ENCODE measurements at places on chromosomes 1 and 21. TPM values are rescaled to one million over a fixed set of nuclear protein-coding genes. Genes with fewer than 3 reads are reported as not detected.

GRCh38 chr1:210233495-210234328 is 1.1 kb downstream of the SERTAD4 start:
- peak; percentile 72 for DNase-seq

- DNase-seq: peak; percentile 35
Observed at GRCh38 chr1:150268340-150268704, 494 bp downstream of the APH1A start.

GRCh38 chr1:158943059-158943458 is 11.7 kb downstream of the PYHIN1 start:
- DNase-seq: no peak

The NLRP3 gene
- 5.8 TPM for total RNA-seq

The VWA1 gene
- 14.4 TPM for total RNA-seq

DNA sequence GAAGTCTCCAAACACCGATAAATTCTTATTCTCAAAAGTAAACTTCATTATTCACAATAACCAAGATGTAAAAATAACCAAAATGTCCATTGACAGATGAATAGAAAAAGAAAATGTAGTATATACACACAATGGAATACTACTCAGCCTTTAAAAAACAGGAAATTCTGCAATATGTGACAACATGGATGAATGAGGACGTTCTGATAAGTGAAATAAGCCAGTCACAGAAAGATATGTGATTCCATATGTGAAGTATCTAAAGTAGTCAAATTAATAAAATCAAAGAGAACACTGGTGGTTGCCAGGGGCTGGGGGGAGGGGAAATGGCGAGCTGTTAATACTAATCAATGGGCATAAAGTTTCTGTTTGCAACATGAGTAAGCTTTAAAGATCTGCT is 36.0 kb downstream of the LRRC8C start:
- DNase-seq: no peak

- DNase-seq: no peak
Observed at GRCh38 chr1:45883658-45884057, 80.2 kb downstream of the MAST2 start.

The GBP6 gene
- not detected for total RNA-seq

- no peak for DNase-seq
Observed at GRCh38 chr1:98098473-98098872, 177.6 kb upstream of the DPYD start.

The CD5L gene
- total RNA-seq: 0.77 TPM

GRCh38 chr1:108570128-108570527 is 10.2 kb downstream of the EEIG2 start:
- no peak for DNase-seq

DNA sequence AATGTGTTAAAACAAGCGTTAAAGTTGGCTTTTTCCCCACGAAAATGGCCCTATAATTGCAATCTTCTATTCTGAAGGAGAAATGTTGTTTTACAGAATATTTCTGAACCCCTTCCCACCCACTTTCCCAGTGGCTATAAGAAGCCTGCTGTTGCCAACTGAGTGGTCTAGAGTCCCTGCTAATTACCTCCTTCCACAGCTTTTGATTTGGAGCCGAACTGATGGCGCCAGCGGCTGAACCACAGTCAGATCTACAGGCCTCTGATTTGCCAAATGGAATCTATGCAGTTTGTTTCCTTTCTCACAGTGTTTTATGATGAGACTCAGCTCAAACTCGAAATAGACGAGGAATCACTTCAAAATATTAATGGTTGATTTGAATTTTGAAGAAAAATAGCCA is 76.0 kb upstream of the C1orf105 start:
- DNase-seq: no peak

- no peak for DNase-seq
Observed at GRCh38 chr21:35777081-35777480, 283.2 kb downstream of the SETD4 start.

- DNase-seq: peak; percentile 23
Observed at GRCh38 chr1:53639996-53640700, 98.8 kb downstream of the GLIS1 start.

- DNase-seq: no peak
Observed at GRCh38 chr1:64337475-64337874, 132.5 kb upstream of the CACHD1 start.

- no peak for DNase-seq
Observed at GRCh38 chr1:115217150-115218033, 120.7 kb downstream of the NGF start.

- no peak for DNase-seq
Observed at GRCh38 chr1:248824301-248824700, 1.4 kb downstream of the SH3BP5L start.

DNA sequence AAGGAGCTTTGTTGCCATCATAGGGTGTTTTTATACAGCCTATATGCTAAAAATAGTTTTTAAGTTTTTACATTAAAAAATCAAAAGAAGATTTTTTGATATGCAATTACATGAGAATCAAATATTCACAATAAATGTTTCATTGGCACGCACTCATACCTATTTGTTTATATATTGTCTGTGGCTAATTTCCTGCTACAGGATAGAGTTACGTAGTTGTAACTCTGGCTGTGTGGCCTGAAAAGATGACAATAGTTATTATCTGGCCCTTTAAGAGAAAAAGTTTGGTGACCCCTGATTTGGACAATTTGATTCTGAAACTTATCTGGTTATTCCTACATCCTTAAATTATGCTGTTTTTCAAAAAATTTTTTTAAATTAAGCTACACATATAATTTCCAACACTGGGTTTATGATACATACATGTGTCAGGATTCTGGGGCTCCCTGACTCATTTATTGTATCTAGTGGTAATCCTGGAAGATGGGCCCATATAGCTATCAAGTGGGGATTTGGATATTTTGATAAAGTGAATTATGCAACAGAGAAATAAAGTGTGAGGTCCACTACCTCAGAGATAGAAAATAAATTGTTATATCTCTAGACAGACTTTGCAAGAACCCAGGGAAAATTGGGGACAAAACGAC is 370.2 kb upstream of the LYPLAL1 start:
- no peak for DNase-seq

The SAMD11 gene
- 1.4 TPM for total RNA-seq

GRCh38 chr1:8096105-8097011 is 70.2 kb upstream of the ERRFI1 start:
- DNase-seq: no peak

- no peak for DNase-seq
Observed at GRCh38 chr21:41289431-41289830, 27.2 kb upstream of the FAM3B start.

GRCh38 chr21:39648879-39649278 is 36.1 kb downstream of the B3GALT5 start:
- no peak for DNase-seq

DNA sequence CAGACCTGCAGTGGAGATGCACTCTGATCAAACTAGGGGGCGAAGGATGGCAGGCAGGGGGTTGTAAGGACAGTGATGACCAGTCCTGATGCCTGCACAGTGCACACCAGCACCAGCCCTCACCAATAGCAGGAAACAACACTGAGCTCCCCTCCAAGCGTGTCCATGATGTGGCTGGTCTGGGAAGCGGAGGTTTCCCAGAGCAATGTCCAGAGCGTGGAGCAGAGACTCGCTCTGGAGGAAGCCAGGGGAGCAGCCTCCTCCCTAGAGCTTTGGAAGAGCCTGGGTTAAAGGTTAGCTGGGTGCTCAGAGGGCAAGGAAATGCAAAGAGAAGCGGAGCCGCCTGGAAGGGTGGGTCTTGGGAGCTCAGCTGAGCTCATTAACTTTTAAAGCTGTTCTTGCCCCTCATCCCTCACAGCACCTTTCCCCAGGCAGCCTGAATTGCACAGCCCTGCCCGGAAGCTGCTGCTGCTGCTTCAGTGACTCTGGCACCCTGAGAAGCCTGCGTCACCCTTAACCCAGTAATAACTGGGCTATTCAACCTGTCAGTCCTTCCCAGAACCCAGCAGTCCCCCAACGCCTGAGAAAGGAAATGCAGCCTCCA is 162.2 kb upstream of the RAB4A start:
- DNase-seq: no peak

The IFI44 gene
- total RNA-seq: 6.9 TPM

The PIGP gene
- total RNA-seq: 39.1 TPM

DNA sequence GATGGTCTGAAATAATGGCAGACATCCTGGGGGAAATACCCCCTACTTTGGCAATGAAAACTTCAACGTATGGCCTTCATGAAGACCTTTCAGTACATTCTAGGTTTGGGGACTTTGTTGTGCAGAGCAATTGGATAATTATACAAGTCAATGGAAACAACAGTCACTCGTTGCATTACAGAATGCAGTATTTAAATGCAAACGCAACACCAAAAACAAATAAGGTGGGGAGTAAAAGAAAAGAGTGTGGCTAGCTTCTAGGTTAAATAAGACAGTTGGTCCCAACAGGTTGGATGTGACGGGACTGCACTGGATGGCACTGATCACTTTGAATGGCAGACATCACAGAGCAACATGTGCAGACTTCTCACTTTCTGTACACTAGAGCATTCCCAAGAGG is 358.3 kb upstream of the GREM2 start:
- DNase-seq: no peak

- no peak for DNase-seq
Observed at GRCh38 chr1:40393173-40393572, 19.6 kb downstream of the SMAP2 start.

DNA sequence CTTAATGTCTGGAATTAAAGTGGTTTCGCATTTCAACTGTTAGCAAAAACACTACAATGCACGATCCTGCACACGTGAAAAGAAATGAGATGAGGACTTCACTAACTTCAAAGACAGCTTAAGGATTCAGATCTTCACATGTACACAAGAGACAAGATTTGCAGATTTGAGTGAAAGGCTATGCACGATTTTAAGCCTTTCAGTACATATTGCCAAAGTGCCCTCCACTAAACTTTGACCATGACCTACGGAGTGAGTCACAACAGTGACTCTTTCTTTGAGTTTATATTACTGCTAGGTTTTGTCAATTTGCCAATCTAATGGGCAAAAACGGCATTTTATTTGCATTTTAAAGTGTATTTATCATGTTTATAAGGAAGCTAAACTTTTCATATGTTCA is 41.2 kb upstream of the CR1L start:
- DNase-seq: no peak

- no peak for DNase-seq
Observed at GRCh38 chr1:185014941-185015340, 30.4 kb upstream of the RNF2 start.

DNA sequence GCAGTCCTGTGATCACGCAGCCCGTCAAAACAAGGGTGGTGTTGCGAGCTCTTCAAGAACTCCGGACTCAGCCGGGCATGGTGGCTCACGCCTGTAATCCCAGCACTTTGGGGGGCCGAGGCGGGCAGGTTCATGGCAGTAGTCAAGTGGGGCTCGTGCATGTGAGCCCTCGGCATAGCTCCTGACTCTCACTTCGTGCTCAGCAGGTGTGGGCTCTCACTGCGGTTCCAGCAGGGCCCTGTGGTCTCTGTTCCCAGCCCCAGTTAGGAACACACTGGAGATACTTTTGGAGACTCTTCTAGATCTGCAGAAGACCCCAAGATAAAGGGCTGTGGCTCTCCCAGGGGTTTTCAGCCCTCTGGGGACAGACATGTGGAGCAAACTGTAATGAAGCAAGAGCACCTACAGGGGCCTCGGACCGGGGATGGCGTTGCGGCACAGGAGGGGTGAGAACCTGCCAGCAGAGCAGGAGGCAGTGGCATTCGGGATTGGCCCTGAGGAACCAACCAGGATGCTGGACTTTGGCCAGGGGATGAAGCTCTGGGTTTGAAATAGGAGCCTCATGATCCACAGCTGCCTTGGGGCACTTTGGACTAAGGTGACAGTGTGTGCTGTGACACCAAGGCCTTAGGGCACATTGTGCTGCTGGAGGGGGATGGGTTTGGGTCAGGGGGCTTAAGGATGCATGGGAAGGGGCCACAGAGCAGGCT is 443.2 kb downstream of the CAMTA1 start:
- no peak for DNase-seq

The TMEM269 gene
- total RNA-seq: not detected

DNA sequence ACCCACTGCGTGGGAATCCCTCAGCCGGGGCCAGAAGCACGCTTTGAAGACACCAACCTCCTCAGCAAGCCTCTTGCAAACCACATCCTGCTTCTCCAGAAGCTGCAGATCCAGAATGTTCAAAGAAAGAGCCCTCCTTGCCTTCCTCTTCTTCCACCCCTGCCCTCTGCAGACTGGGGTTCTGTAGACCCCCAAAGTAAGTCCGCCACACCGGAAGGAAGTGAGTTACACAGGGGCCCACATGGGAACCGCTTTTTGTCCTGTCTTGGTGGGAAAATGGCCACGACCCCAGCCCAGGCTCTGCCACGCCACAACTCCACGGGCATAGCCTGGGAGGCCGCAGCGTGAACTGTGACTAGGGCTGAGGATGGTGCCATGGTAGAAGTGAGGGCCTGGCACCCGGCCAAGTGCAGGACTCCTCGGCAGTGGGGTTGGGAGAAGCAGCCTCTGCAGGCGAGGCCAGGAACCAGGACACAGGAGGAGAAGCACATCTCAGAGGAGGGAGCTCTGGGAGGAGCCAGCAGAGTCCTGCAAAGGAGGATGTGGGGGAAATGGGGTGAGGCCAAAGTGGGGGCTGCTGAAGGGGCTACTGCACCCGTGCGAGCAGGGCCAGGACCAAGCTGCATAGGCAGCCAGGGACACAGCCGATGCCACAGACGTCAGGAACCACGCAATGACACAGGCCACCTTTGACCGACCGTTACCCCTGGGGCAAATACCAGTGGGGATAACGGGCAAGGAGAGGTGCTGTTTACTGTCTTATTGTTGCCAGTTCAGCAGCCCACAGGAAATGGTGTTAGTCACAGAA is 30.9 kb downstream of the PDE9A start:
- no peak for DNase-seq

GRCh38 chr1:248805876-248806275 is 19.8 kb downstream of the SH3BP5L start:
- DNase-seq: no peak

DNA sequence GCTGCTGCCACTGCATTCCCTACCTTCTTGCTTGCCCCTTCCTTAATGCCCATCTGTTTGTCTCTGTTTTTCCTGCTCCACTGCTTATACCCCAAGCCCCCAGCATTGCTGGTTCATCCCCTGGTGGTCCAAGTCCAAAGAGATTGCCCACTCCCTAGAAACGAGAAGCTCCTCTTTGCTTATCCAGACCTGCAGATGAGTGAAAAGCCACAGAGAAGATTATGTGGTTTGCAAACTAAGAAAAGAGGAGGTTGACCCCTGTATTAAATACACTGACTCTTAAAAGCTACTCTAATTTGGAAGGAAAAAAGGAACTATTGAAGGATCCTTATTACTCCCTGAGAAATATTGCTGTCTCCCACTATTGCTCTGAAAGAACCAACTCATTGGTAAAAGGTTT is 146.8 kb upstream of the RAB4A start:
- DNase-seq: no peak

Measured in heart left ventricle (tissue), 16 donors.